Esophagus squamous epithelium (tissue), 5 donors: ENCODE measurements at places on chromosomes 12 and 14.

DNA sequence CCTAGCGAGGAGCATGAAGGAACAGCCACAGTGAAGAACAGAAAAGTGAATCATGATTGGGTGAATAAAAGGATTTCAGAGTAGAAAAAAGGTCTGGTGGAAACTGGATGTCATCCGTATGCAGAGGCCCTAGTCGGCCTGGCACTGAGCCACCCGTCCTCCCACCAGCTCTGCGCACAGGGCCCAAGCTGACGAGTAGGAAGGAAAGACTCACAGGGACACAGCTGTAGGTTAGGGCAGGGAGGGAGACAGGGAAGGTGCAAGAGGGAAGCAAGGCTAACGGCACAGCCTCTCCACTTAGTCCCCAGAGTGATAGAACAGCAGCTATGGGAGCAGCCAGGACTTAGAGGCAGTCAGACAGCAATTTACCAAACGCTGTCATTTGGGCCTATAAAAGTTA is 112.6 kb downstream of the KCNK10 start:
- DNase-seq = no peak

- no peak for DNase-seq
Measured at GRCh38 chr12:7512553-7512952, 9.0 kb upstream of the CD163 start.

- DNase-seq = no peak
Measured at GRCh38 chr12:24719293-24719721, 229.6 kb downstream of the BCAT1 start.

GRCh38 chr12:131830335-131830913 is 2.2 kb downstream of the MMP17 start:
- DNase-seq = no peak

GRCh38 chr12:115166698-115167315 is 482.8 kb upstream of the TBX3 start:
- no peak for DNase-seq

GRCh38 chr14:66143387-66144112 is 342.6 kb upstream of the CCDC196 start:
- no peak for DNase-seq

DNA sequence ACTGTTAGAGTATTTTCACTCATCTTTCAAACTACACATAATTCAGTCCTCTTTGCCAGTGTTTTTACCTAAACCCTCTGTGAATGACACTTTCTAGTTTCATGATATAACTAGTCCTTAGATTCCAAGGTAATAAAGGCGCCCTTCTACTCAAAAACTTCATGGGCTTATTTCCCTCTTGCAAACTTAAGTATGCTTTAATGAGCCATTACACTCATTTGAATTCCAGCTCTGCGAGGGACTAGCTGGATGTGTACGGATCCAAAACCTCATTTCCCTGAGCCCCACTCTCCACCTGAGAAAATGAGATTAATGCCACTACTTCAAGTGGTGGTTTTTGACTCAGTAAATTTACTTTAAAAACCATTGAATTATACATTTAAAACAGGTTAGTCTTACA is 141.1 kb downstream of the NDUFA12 start:
- DNase-seq = no peak

GRCh38 chr12:71338933-71339332 is 100.7 kb upstream of the LGR5 start:
- no peak for DNase-seq

GRCh38 chr14:31568671-31569070 is 7.5 kb downstream of the NUBPL start:
- no peak for DNase-seq

GRCh38 chr12:118922405-118922804 is 58.9 kb upstream of the SRRM4 start:
- no peak for DNase-seq

- no peak for DNase-seq
Measured at GRCh38 chr12:111454716-111455447, 49.2 kb downstream of the SH2B3 start.

GRCh38 chr12:80593766-80594165 is 113.7 kb upstream of the MYF6 start:
- no peak for DNase-seq

DNA sequence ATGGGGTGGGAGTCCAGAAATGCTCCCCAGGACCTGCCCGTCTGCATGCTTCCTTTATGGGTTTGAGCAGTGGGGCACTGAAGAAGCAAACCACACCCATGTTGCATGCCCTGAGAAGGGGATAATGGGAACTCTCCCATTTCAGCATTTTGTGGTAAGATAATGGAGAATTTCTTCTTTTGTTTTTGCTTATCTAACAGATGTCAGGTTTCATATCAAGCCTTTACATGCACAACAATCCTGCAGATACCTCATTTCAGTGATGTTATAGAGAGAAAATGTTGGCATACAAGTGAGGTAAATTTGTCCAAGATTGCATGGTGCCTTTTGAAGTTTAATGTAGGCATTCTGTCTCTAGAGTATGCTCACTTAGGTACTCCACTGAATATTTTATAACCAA is 177.0 kb downstream of the ALX1 start:
- no peak for DNase-seq

DNA sequence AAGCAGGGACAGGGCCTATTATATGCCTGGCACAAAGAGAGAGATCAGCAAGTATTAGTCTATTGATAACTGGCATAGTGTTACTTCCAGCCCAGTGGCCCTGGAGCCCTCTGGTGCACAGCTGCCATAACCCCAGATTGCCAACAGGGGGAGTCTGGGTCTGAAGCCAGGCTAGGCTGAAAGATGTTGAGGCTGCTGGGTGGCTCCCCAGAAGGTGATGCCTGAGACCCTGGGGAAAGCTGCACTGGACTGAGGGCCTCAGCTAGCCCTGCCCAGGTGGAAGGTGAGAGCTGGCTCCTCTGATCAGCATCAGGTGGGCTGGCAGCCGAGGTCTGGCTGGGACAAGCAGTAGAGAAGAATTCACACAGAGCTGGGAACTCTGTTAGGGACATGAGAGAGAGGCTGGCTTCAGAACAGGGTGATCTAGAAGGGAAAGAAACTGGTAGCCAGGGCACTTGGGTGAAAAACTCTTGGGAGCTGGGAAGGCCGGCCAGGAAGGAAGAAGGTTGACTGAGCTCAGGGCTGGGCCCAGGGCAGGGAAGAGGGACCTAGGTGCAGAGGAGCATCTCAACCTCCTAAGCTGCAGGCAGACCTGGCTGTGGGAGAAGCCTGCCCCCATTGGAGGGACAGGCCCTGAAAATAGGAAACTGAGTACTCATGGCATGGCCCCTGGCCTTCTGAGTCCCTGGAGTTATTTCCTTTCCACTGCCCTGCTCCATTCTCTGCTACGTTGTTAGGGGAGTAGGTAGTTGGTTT is 3.9 kb downstream of the GZMH start:
- DNase-seq = no peak

DNA sequence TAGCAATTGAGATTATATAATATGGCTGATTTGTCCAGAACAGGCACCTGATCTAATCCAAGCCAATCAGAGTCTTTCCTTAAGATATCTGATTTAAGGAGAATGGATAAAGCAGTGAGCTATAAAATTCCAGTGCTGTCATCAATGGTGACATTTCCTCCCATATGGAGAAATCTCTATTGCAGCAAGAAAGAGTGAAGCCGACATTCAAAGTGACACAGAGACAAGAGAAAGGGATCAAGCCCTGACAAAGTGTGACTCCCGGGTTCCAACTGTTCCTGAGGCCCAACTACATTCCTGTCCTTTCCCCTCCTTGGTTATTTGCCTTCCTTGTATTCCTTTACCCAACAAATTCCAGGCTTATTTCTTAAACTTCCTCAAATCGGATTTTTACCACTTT is 430.0 kb upstream of the SOX5 start:
- DNase-seq = no peak

- DNase-seq = no peak
Measured at GRCh38 chr14:94163796-94164195, 10.3 kb upstream of the PPP4R4 start.

GRCh38 chr12:2248087-2248900 is 195.5 kb downstream of the CACNA1C start:
- no peak for DNase-seq

GRCh38 chr12:45302621-45303369 is 86.9 kb downstream of the ANO6 start:
- no peak for DNase-seq

DNA sequence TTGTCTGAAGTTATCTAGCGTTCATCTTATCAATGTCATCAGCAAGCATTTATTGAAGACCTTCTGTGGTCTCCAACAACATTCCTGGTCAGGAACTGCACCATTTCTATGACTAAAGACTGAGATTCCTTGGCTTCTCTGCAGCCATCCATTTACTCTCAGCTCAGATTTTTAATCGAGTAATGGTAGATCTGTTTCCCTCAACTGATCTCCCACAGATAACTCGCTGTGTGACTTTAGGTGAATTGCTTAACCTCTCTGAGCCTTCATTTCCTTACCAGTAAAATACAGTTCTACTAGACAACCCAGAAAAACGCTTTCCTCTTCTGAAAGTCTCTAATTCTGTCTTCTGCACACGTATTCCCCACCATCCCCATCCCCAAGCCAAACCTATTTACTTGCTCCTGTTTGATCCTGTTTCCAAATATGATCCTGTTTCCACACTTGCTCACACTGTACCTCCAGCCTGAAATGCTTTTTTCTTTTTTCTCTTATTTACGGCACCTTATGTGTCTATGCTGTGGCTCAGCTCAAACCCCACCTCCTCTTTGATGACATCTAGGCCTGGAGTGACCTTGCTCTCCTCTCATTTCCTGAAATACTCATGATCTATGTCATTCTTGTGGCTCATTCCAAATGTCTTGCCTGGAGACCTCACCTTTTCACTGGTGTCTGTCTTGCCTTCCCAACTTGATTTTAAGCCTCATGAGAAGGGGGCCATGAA is 21.8 kb downstream of the PLXNC1 start:
- no peak for DNase-seq

GRCh38 chr14:99534863-99535262 is 53.7 kb downstream of the CCNK start:
- no peak for DNase-seq

GRCh38 chr12:113452458-113452857 is 19.2 kb downstream of the LHX5 start:
- no peak for DNase-seq

DNA sequence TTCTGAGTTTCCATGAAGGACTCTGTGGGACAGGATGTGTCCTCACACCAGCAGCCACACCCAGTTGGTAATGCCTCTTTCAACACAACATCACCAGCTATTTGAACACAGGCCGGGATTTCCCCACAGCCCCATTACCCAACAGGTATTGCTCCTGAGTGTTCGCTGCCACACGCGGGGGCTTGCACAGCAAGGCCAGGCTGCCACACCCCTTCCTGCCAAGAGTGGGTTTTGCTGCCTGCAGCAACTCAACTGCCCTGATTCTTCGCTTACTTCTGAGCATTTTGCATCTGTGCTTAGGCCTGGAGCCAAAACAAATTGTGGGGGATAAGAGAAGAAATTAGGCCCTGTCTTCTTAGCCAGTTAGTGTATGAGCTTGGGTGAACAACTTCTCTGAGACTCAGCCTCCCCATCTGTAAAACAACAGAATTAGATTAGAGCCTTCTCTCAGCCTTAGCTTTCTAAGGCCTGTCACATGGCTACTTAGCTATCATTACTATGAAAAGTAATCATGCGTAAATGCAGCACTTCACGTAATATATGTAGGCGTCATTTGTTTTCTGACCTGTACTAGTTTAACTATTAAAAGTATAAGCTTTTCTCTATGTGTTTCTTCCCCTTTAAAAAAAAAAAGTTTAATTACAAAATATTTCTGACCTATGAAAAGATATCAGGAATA is 20.0 kb downstream of the CKAP4 start:
- no peak for DNase-seq

DNA sequence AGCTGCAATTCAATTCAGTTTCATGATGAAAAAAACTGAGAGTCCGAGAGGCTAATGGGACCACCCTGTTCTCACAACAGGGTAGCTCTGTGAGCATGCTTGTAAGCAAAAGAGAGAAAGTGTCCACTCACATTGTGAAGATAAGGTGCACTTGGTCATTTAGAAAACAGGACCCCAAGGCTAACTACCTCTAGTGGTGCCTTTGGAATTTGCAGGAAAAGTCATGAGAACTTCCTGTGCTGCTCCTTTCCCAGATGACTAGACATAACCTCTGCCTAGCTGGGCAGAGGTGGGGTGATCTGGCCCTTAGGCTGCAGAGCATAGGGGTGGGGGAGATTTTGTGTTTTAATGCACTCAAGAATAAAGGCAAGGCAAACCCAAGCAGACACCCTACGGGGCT is 118.9 kb downstream of the STAB2 start:
- DNase-seq = no peak

DNA sequence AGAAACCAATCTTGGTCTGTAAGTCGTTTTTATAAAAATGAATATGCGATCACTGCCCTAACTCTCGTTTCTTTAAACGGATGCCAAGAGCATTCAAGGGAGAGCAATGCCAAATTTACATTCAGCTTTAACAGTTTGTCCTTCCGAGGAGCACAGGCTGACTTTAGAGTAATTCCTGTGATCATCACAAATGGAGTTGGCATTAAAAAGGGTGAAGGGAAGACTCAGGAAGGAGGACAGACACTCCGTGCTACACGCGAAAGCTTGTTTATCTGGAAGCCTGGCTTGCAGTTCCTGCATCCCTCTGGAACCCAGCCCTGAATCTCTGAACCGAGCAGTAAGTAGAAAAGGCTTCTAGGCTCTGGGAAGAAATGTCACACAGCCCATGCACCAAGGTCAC is 78.4 kb downstream of the PAPOLA start:
- DNase-seq = no peak

GRCh38 chr12:99133401-99133800 is 488.3 kb downstream of the APAF1 start:
- no peak for DNase-seq

GRCh38 chr14:20652996-20653975 is 11.8 kb upstream of the OR6S1 start:
- no peak for DNase-seq

DNA sequence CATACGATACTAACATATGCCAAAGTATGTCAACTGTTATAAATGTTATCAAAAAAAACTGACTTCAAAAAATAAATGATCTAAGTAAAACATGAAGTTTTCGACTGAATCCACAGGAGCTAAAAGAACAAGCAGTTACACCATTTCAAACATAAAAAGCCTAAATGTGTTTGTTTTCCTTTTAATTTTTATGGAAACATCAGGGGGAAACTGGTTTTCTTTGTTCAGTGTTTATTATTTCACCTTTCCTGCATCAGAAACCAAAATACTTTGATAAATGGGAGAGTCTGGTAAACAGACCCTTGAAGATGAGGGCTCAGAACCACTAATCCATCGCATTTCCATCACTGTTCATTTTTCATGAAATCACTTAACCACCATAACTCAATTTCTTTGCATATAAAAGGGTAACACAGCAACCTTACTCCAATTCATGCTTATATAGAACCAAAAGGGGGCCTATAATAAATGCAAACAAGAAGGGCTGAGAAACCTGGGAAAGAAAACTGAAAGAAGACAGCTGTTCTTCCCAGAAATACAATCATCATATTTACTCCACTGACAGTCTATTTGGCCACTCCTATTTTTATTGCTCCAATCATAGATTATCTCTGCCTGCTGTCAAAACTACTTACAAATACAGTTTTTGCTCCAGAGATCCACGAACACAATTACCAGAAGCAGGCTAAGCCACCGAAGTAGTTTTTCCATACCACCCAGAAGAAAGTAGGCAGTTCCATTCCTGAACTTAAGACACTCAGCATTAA is 17.0 kb downstream of the FGD6 start:
- no peak for DNase-seq

GRCh38 chr14:68147303-68147702 is 327.7 kb downstream of the RAD51B start:
- no peak for DNase-seq

GRCh38 chr12:24820872-24821271 is 128.0 kb downstream of the BCAT1 start:
- DNase-seq = no peak

- DNase-seq = no peak
Measured at GRCh38 chr12:20000229-20000849, 368.0 kb upstream of the PDE3A start.
